ENCODE measurements at places on chromosomes 12 and 14.

GRCh38 chr12:30507576-30507975 is 188.1 kb downstream of the IPO8 start:
- no peak for DNase-seq

- DNase-seq = no peak
These were observed 93.7 kb downstream of the RMST start for GRCh38 chr12:97556302-97556779.

GRCh38 chr12:123741937-123742572 is 20.0 kb upstream of the DNAH10 start:
- DNase-seq = peak; percentile 8

GRCh38 chr14:76419399-76419798 is 43.5 kb downstream of the ESRRB start:
- no peak for DNase-seq

DNA sequence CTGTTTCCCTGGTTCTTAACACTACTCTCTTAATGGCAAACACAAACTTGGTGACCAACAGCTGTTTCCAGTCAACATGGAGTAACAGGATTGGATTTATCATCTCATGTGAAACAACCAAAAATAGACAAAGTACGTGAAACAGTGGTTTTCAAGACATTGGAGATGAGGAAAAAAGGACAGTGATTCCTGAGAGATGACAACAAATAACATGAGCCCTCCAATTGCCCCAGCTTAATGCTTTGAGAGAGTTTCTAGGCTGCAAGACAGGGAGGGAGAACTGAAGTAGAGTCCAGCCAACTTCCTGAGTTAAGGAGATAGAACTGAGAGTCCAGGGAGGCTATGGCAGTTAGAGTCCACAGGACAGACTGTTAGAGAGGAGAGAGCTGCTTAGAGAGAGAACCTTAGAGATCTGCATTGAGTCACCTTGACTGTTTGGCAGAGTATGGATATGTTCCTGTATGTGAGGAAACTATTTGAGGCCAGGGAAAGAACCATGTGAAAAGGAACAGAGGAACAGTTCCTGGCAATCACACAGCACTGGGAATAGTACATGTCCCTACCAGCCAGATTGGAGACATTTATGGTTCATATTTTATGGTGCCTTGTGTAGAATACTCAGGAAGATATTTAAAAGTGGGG is 106.4 kb downstream of the PCNX1 start:
- DNase-seq = no peak

- DNase-seq = no peak
These were observed 212.2 kb downstream of the DACT1 start for GRCh38 chr14:58850011-58850410.

- no peak for DNase-seq
These were observed 111.3 kb downstream of the DAAM1 start for GRCh38 chr14:59299731-59300130.

DNA sequence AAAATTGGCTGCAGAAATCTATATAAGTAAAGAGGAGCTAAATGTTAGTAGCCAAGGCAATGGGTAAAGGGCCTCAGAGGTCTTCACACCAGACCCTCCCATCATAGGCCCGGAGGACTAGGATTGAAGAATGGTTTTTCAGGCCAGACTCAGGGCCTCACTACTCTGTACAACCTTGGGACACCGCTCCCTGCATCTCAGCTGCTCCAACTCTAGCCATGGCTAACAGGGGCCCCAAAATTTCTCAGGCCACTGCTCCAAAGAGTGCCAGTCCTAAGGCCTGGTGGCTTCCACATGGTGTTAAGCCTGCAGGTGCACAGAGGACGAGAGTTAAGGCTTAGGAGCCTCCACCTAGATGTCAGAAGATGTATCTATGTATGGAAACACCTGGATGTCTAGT is 155.5 kb upstream of the MGAT4C start:
- DNase-seq = no peak

DNA sequence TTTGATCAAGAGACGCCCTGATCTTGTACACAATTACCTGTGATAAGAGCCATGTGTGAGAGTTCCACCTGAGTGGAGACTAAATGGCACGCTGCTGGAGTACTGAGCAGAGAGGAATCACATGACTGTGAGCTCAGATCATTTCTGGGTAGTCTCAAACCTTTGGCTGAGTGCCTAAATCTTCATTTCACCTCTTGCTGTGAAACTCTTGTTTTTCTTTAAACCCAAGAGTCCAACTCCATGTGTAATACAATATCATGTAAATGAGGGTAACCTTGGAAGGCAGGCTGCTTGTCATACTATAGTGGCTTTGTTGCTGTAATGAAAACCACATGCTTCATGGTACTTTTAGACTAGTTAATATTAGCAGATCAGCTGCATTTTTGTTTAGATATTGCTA is 156.9 kb downstream of the CAND1 start:
- DNase-seq = no peak

DNA sequence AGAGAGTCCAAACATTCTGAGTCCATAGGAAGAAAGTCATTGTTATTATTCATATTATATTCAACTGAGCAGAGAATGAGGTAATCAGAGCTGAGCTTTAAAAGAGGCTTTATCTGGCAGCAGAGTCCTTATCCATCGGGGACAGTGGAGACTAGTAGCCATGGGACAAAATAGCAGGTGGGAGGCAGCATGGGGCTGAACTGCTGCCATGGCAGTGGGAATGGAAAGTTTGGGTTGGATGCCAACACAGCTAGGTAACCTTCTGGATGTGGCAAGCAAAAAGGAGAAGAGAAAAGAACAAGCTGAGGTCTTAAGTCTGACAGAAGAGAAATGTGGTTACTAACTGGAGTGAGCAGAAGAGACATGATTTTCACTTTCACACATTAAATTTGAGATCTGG is 71.0 kb upstream of the CDKN3 start:
- DNase-seq = no peak

DNA sequence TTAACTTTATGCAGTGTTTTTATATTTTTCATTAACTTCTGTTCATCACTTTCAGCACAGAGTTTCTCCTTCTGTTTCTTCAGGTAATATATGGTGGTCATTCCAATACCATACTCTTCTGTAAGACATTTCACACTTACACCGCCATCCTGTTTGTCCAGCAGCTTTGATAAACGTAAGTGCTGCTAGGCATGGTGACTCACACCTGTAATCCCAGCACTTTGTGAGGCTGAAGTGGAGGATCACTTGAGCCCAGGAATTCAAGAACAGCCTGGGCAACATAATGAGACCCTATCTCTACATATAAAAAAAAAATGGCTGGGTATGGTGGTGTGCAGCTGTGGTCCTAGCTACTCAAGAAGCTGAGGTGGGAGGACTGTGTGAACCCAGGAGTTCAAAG is 55.8 kb downstream of the EXOC5 start:
- no peak for DNase-seq

DNA sequence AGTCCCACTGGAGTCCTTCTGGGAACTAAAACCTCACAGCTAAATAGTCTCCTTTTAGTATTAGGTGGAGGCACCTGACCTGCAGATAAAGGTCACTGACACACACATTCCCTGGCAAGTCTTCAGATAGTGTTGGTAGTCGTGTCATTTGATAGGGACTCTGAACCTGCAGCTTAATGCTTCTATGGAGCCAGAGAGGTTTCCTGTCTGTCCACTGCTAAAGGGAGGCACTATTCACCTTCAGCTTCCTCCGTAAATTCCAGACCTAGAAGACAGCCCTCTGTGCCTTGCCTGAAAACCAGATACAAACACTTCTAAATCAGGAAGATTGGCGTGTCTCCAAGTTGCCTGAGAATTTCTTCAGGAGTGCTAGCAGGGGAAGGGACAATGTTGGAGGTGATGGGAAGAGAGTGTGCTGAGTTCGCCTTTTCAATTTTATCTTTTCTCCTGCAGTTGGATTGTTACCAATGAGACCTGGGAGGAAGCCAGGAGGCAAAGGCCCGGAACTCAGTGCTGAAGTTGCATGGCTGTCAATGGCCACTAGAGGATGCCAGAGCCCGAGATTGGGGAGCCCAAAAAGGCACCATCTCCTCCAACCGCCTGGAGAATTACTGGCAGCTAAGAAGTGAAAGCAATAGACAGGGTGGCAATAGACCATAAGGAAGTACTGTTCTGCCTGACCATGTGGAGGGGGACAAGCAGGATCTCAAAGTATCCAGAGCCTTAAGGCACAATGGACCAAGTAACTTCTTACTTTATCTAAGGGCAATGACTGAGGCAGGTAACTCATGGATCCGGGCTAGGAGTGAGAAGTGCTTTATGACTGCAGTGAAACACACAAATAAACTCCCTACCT is 81.6 kb upstream of the SCAF11 start:
- DNase-seq = peak; percentile 17

DNA sequence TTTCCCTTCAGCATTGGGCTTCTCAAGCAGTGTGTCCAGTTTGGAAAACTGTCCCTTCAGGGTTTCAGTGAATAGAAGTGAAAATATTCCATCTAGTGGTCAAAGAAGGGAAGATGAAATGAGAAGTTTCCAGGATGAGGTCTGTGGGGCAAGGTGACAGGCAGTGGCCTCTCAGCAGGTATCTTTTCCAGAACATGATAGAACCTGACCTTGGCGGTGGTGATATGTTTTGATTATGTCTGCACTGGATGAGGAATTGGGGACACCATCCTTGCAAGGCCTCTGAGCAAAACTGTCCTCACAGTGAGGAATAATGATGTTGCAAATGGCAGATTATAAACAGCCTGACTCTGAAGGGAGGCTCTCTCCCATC is 4.7 kb downstream of the GPX2 start:
- DNase-seq = no peak

- no peak for DNase-seq
These were observed 16.5 kb upstream of the FZD10 start for GRCh38 chr12:130145731-130146130.

- DNase-seq = no peak
These were observed 198.7 kb upstream of the EEA1 start for GRCh38 chr12:93127582-93128331.

- no peak for DNase-seq
These were observed 54.3 kb upstream of the CIT start for GRCh38 chr12:119931402-119931801.

DNA sequence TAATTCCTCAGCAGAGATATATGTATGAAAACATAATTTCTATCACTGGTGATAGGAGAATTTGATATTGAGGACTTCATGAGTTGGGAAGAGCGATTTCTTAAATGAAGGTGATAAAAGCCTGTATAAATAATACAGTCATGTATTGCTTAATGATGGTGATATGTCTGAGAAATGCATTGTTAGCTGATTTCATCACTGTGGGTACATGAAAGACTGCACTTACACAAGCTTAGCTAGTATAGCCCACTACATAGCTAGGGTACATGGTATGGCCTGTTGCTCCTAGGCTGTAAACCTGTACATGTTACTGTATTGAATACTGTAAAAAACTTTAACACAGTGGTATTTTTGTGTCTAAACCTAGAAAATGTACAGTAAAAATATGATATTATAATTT is 63.4 kb downstream of the ANO4 start:
- DNase-seq = no peak

- DNase-seq = no peak
These were observed 142.1 kb downstream of the KIF21A start for GRCh38 chr12:39300799-39301198.

- no peak for DNase-seq
These were observed 743 bp downstream of the PUS1 start for GRCh38 chr12:131929581-131930456.

DNA sequence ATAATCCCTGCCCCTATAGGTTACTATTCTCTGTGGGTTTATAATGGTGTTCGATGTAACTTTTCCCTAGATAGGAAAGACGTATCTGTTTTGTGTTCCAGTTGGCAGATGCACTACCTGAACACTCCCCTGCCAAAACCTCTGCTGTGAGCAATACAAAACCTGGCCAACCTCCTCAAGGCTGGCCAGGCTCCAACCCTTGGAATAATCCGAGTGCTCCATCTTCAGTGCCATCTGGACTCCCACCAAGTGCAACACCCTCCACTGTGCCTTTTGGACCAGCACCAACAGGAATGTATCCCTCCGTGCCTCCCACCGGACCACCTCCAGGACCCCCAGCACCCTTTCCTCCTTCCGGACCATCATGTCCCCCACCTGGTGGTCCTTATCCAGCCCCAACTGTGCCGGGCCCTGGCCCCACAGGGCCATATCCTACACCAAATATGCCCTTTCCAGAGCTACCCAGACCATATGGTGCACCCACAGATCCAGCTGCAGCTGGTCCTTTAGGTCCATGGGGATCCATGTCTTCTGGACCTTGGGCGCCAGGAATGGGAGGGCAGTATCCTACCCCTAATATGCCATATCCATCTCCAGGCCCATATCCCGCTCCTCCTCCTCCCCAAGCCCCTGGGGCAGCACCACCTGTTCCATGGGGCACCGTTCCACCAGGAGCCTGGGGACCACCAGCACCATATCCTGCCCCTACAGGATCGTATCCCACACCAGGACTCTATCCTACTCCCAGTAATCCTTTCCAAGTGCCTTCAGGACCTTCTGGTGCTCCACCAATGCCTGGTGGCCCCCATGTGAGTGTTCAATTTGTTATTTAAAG is 11.3 kb downstream of the MAPK1IP1L start:
- no peak for DNase-seq

- DNase-seq = no peak
These were observed 16.6 kb downstream of the ACTR10 start for GRCh38 chr14:58216544-58216943.

GRCh38 chr12:92312463-92312964 is 166.9 kb upstream of the BTG1 start:
- DNase-seq = no peak

GRCh38 chr12:111359231-111359913 is 9.5 kb downstream of the PHETA1 start:
- DNase-seq = no peak

DNA sequence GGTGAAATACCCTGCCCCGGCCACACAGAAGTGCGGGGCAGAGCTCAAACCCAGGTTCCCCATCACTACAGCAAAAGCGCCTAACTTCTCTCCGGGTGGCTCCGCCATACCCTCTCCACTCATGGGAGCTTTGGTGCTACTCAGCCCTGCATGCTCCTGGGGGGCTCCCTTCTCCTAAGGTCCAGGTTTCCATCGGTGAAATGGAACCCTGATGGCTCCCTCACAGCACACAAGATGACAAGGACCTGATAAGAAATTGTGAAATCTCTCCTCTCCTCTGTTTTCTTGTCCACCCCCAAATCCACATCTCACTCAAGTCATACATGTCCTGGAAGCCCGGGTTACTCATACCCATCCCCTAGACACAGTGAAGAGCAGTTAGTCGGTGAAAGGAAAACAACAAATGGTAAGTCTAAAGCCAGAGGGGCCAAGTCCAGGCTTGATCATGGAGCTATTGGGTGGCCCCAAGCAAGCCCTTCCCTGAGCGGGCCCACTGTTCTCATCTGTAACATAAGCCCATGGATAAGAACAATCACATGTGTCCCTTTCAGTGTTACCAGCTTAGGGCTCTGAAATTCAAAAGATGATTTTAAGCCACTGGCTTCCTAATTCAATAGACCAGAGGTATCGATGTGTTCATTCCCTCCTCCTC is 317.5 kb downstream of the BCL11B start:
- no peak for DNase-seq

- no peak for DNase-seq
These were observed 16.2 kb downstream of the ABHD4 start for GRCh38 chr14:22614240-22614799.

GRCh38 chr14:103925316-103925715 is 2.9 kb upstream of the TDRD9 start:
- DNase-seq = no peak

DNA sequence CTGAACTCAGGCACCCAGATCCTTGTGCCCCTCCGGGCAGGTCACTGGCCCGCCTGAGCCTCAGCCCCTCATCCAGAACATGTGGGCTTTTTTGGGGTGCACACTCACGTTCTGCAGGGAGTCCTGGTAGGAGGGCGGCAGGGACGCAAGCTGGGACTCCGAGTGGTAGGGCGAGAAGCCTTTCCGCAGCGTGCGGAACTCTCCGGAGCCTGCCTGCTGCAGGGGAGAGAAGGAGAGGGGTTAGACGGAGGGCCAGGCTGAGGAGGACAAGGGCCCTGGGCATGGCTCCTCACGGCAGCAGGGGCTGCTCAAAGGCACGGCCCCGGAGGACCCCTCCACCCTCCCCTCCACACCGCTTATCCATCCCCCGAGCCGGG is 40.8 kb downstream of the CCNK start:
- DNase-seq = no peak

All from stimulated activated CD8-positive, alpha-beta memory T cell treated with anti-CD3 and anti-CD28 coated beads, Interleukin-15, amount 100 ng/mL, for 4 hours (primary cell).